ENCODE measurements at places on chromosomes 3 and 15. TPM values are rescaled to one million over a fixed set of nuclear protein-coding genes. Genes with fewer than 3 reads are reported as not detected.

CHRNA7 gene
- 5.5 TPM for total RNA-seq

OSTN gene
- total RNA-seq = not detected

RASGRP1 gene
- total RNA-seq = 0.60 TPM

ILDR1 gene
- 5.2 TPM for total RNA-seq

CD200R1 gene
- not detected for total RNA-seq

SH2D7 gene
- total RNA-seq = 0.04 TPM

FBXW12 gene
- total RNA-seq = 3.3 TPM

SLC4A7 gene
- 9.7 TPM for total RNA-seq

DNA sequence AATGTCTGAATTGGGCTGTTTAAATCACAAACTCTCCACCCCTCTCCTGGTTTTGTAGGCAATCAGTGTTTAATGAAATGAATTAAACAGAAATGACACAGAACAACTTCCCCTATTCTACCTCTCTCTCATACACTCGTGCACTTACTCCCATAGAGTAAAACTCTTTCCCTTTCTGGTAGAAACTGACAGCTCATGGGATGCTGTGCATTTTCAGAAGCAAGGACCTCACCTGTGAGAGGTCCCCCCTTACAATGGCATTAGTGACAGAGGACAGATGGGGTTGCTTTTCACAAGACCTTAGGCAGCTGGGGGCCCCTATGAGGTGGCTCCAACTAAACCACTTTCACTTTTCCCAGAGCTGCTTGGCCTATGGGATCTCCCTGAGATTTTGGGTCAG, 31.9 kb downstream of the PARP16 start:
- no peak for DNase-seq

DNA sequence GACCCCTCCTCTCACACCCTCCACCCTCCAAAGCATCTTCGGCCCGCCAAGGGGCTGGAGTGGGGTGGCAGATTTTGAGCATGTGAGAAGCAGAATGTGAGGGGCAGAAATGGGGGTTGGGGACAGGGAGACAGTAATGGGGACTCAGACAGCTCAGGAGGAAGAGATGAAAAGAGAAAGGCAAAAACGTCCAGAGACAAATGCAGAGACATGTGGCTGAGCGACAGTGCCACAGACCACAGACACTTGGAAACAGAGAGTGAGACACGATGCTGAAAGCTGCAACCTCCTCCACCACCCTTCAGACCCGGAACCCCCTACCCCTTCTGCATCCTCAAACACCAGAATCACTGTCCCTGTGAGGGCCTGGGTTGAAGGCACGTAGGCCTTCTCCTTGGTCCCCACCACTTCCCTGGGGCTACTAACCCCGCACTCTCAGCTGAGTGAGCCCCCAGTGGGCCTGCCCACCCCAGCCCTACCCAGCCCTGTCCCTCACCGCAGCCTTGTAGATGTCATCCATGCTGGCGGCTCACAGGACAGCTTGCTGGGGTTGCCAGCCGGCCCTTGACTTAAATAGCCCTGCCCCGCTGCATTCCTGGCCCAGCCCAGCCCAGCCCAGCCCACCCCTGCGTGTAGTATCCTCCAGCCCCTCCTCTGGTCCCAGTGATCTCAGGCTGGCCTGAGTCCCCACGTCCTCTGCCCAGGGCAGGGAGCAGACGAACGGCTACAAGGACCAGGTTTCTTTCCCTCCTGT, at the start of gene TNNC1:
Gene TNNC1, minus strand, starts transcription at position 546 of the 754 bp plus-strand sequence. Its CDS starts 26 bp downstream, at position 520.
- DNase-seq = peak; percentile 37

- no peak for DNase-seq
These were observed 40.9 kb downstream of the CBLB start for GRCh38 chr3:105827959-105828358.

- DNase-seq = no peak
These were observed 141.2 kb upstream of the MANF start for GRCh38 chr3:51243924-51244323.

- no peak for DNase-seq
These were observed 17.3 kb downstream of the SUCNR1 start for GRCh38 chr3:151890721-151891141.

DNA sequence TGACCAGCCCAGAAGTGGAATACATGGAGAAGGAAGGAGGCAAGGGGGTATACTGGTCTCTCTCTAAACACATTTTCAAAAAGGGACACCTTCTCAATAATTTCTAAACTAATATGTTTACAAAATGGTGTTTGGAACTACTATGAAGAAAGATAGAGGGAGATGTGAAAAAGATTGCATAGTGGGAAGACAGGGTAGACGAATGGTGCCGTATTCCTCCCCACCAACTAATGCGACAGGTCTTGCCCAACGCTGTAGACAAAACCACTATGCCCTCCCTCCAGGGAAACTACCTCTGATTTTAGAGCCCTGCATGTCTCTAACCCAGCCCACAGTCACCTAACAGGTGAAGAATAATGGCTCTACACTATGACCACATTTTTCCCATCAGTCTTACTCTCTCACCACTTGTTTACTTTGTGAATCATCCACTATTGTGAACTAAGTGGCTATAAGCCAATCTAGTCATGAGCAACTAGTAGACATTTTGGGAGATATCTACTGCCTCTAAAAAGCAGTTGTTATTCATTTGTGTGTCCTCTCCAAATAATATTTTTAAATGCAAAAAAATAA, 108.2 kb upstream of the UBE2E2 start:
- no peak for DNase-seq

DNA sequence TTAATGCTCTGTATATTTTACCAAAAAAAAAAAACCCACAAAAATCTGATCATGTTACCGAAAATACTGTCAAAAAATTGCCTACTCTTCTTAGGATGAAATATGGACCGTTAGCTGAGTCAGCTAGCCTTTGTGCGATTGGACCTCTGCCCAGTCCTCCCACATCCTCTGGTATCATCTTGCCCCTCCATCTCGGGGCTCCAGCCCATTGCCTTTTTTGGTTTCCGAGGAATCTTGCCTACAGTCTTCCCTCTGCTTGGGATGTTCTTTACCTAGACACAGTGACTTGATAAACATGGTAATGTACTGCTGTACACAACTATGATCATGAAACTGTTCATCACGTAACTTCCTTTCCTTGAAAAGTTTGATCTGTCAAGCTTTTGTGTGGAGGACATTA, 371.4 kb downstream of the SV2B start:
- no peak for DNase-seq

- DNase-seq = no peak
These were observed 53.7 kb downstream of the CHSY1 start for GRCh38 chr15:101198031-101198575.

GRCh38 chr3:52221563-52222318, 3.7 kb downstream of the TLR9 start:
- no peak for DNase-seq

- DNase-seq = no peak
These were observed 626 bp downstream of the SEC62 start for GRCh38 chr3:169966951-169967915.

DNA sequence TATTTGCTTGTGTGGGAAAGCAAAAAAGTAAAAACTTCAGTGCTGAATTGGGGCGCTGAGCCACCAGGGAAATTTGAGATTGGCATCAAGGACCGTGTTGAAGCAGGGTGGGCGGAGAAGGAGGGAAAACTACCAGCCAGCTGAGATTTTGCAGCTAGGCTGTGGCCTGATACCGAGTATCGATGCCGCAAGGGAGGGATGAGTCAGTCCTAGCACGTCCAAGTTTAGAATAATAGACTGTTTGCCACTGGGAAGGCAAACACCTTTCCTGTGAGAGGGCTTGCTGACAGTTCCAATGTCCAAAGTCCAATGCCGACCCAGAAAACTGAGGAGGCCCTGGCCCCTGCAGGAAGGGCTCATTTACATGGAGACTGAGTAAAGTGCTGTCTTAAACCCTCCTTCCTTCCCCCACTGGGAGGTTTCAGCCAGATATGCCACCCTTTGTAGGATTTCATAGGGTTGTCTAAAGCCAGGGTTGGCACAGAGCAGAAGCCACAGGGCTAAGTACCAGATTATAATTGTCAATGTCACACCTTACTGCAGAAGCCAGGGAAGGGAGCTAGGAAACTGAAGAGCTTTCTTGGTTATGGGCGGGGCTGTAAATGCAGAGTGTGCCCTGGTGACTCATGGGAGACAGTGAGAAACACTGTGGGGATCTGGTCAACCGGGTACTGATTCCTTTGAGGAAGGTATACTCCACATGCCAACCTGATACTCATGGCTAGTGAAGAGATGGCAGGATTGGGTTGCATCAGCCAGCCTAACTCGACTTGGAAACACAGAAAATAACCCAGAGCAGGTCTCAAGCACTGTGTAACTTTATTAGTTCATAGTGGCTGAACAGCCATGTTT, 28.4 kb upstream of the PIK3CB start:
- peak; percentile 59 for DNase-seq

- DNase-seq = no peak
These were observed 35.8 kb downstream of the MGLL start for GRCh38 chr3:127786353-127787070.

DNA sequence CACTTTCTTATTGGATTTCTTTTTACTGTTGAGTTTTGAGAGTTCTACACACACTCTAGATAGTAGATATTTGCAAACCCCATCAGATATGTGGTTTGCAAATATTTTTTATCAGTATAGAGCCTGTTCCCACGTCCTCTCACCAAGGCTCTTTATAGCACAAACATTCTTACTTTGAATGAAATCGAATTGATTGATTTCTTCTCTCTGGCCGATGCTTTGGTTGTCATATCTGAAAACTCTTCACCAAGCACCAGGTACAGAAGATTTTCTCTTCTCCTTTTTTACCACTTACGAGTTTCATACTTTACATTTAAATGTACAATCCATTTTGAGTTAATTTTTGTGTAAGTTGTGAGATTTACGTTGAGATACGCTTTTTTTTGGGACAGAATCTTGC, 163.4 kb downstream of the PTPRG start:
- DNase-seq = no peak

GRCh38 chr15:97874139-97874538, 86.4 kb upstream of the ARRDC4 start:
- DNase-seq = no peak

- no peak for DNase-seq
These were observed 329.4 kb downstream of the TBC1D5 start for GRCh38 chr3:17412950-17413530.

GRCh38 chr15:52658955-52659354, 20.2 kb downstream of the ATOSA start:
- no peak for DNase-seq

- DNase-seq = no peak
These were observed 126.5 kb downstream of the ZNF385D start for GRCh38 chr3:21624524-21624923.

- no peak for DNase-seq
These were observed 129.9 kb downstream of the VGLL4 start for GRCh38 chr3:11513817-11514135.

DNA sequence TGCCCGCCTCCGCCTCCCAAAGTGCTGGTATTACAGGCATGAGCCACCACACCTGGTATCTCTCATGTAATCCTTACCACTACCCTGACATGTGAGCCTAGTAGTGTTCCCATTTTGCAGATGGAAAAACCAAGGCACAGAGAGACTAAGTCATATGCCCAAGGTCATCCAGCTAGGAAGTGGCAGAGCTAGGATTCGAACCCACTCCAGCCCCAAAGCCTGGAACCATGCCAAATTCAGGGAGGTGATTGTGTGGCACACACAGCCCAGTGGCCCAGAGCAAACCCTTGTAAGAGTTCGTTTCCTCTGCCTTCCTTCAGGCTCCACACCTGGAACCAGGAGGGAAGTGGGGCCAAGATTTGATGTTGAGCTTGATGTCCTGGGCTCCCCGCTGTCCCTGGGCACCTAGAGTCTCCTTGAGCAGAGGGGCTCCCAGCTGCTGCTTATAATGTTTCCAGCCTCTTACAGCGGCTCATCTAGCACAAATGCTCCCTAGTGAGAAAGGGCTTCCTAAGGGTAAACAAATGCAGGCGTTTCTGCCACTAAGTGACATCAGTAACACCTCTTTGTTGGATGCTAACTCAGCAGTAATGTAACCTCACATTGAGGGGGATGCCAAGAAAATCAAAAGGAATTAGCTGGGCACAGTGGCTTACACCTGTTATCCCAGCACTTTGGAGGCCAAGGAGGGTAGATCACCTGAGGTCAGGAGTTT, 3.6 kb downstream of the HAPLN3 start:
- DNase-seq = no peak
